ENCODE measurements at places on chromosomes 2 and 18.

DNA sequence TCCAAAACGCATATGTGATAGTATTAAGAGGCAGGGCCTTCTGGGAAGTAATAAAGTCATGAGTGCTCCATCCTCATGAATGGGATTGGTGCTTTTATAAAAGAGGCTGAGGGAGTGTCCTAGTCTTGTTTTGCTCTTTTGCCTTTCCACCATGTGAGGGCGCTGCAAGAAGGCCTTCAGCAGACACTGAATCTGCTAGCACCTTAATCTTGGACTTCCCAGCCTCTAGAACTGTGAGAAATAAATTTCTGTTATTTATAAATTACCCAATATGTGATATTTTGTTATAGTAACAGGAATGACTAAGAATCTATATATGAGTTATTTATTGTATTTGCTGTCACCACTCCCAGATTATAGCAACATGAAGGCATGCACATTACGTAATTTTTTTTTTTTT, 63.5 kb downstream of the PLA2R1 start:
- peak; percentile 25 for DNase-seq

- DNase-seq, result no peak
Measured at GRCh38 chr2:41806286-41806685, 241.5 kb upstream of the PKDCC start.

GRCh38 chr2:10765914-10766313, 44.5 kb downstream of the ATP6V1C2 start:
- no peak for DNase-seq

DNA sequence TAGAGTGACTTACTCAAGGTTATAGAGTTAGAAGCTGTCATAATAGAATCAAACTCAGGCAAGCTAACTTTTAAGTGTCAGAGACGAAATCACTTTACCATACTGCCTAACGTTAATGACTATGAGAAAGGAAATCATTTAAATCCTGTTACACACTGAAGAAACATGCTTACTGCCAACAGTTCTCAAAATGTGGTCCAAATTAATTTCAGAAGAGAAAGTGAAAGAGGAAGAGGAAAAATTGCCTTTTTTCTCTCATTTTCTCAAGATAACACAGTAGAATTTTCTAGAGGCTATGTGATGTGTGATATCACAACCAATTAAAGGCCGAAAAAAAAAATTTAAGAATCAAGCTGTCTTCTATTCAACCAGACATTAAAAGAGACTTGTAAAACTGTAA, 1362.7 kb upstream of the CHAC2 start:
- DNase-seq, result no peak

DNA sequence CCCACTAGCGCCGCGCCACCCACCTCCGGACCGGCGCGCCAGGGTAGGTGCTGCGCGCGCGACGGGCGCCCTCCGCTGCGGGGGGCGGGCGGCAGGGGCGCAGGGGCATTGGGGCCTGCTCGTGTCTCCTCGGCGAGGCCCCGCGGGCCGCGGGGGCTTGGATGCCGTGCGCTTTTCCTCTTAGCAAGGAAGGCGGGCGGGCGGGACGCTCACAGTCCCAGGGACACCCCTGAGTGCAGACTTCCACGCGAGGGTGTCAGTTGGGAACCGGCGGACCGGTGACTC, 748 bp downstream of the TWIST2 start:
- no peak for DNase-seq

DNA sequence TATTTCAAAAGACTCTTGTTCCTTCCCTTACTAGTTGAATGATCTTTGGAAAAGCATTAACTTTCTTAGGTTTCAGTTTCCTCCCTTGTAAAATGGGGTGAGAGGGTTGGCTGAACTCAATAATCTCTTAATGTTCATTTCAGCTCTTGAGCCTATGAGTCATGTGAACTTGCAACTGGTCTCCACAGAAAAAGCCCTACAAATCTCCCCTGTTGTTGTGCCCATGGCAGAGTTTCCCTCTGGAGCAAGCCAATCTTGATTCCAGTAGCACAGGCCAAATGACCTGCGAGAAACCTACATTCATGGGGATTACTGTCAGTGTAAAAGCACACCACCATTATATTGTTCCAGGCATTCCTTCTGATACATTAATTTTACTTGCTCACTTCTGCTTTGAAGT, 388.9 kb downstream of the ALK start:
- DNase-seq, result no peak

- no peak for DNase-seq
Measured at GRCh38 chr2:113228991-113229716, 49.6 kb downstream of the PAX8 start.

DNA sequence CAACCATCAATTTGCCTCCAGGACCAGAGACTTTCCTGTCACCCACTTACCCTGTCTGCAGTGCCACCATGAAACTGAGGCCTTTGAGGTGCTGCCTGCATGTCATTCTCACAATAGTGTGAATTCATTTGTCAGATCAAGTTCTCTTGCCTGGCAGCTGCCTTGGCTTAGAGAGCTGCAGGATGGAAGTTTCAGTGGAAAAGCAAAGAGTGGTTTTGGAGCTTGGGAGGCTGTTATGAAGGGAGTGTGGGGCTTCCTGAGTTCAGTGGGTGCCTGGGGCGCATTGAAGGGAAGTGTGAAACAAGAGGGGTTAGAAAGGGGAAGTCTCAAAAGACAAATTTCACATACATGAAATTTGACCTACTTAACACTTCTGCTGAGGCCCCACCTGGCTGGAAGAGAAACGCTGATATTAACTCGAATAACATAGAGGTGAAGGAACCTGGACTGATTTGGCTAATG, 7.9 kb upstream of the LBH start:
- no peak for DNase-seq

DNA sequence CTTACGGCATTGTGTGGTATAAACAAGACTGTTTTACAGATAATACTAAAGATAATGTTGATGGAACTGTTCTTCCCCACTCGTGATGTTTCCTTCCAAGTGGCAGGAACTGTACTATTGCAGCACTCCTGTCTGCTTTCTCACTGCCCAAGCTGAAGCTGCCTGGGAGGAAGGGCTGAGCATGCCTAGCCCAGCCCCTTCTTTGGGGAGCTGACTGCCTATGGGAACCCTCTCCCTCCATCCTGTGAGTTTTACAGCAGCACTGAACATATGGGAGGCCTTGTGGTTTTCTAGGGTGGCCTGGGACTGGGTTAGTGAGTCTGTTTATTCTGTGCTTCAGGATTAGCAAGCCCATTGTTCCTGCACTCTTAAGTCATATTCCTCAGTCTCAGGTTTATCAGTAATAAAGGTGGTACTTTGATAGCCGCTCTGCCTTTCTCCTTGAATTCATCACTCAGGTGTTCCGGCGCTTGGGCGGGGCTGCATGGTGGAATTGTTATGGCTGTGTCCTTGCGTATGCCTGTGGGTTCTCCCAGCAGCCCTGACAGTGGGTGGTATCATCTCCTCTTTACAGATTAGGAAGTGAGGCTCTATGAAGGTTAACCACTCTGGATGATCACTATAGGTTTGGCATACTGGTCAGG, 379.7 kb downstream of the PTPRM start:
- peak; percentile 82 for DNase-seq

- DNase-seq, result peak; percentile 8
Measured at GRCh38 chr18:79644666-79645057, 34.9 kb upstream of the CTDP1 start.

DNA sequence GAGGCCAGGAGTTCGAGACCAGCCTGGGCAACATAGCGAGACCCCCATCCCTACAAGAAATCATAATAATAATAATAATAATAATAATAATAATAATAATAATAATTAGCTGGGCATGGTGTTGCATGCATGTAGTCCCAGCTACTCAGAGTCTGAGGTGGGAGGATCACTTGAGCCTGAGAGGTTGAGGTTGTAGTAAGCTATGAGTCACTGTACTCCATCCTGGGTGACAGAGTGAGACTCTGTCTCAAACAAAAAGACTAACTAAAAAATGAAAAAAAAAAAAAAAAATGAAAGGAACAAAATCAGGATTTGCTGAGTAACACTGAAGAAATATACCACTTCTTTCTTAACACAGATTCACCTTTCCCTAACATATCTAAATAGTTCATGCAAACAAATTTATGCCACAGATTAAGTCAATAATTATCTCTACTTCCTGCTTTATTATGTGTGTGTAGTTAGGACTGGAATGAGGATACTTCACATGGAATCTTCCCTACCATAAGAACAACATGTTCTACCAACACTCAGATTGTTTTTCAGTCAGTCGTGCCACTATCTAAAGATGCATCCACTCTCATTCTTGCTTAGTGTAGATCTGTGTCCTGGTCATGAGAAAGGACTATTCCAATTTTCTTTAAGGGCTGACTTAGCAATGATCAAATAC, 928.7 kb downstream of the SLC4A3 start:
- peak; percentile 54 for DNase-seq

DNA sequence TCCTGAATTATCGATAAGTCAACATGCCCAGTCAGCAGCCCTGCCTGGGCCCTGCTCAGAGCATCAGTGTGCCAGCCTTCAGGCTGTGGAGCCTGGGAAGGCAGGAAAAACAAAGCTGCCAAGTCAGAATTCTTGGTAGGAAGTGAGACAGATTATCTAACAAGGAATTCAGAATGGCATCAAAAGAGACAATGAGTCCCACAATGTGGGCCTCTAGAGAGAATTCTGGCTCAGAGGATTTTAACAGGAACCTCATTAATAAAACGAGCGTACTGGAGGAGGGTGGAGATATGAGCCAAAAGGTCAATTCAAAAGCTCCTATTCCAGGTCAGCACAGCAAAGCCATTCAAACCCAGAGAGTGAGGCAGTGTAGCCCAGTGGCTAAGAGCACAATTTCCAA, 327.6 kb upstream of the MMADHC start:
- DNase-seq, result no peak

- no peak for DNase-seq
Measured at GRCh38 chr2:72581560-72582181, 244.2 kb downstream of the EXOC6B start.

GRCh38 chr2:222445227-222445626, 20.9 kb downstream of the SGPP2 start:
- DNase-seq, result peak; percentile 20

DNA sequence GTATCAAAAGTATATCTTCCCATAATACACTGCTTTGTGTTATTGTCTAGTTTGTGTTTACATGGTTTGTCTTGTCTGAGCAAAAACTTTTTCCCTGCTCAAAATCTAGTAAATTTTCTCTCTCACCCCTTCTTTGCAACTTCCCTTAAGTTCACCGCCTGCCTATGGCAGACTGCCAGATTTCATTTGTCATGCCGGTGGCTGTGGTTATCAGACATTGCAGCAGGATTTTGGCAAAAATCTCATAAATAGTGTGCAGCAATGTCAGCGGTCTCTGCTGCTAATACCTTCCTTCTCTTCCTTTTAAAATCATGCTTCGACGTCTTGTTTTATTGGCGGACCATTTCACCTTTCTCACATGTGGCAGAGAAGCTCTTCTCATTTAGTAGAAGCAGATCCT, 45.6 kb upstream of the TMEM178A start:
- DNase-seq, result peak; percentile 89

GRCh38 chr2:41981417-41981816, 66.4 kb upstream of the PKDCC start:
- DNase-seq, result no peak

DNA sequence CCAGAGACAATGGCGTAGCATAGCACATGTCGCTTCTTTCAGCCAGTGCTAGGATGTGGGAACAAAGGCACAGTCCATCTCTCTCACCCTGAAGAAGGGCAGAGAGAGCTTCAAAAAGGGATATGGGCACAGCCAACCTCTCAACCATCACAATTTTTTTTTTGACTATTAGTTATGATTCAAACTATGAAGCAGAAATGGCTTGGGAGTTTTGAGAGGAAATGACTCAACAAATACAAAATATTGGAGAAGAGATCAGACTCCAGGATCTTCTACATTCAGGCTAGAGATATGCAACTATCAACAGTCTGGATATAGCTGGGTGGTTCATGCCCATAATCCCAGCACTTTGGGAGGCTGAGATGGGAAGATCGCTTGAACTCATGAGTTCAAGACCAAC, 109.1 kb downstream of the MCFD2 start:
- peak; percentile 75 for DNase-seq

DNA sequence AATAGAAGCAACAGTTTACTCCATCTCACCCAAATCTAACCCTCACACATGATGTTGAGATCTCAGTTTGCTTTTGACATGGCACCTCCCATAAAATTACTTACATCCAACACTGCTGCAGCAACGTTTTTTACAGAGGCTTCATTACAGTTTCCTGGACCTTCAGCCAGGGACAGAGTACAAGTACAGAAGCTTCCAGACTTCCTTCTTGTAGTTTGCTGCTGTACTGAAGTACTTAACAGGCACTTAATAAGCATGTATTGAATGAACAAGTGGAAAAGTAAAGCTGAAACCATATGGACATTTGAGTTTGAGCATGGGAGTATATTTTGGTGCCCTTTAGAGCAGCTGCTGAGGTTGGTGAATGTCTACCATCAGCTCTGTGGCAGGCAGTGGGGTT, 514.2 kb downstream of the PTPRM start:
- no peak for DNase-seq

DNA sequence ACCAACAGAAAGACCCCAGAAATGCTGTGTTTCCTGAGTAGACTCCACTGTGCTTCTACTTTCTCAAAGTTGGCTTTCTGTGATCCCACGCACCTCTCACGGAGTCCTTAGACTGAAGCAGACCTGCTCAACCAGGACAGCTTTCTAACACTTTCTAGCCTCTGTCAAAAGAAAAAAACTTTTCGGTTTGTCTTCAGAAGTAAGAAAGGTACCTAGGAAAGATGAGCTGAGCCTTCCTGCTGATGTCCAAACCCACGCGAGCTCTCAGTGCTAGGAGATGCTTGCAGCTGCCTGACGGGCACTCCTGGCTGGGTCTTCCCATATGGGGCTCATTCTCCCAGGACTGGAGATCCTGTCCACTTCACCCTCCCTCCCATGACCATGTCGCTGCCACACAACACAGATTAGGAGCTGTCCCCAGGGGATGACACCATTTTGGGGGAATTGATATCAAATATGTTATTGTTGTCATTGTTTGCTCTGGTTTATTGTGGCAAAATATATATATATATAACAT, 49.2 kb upstream of the DAPL1 start:
- DNase-seq, result no peak

DNA sequence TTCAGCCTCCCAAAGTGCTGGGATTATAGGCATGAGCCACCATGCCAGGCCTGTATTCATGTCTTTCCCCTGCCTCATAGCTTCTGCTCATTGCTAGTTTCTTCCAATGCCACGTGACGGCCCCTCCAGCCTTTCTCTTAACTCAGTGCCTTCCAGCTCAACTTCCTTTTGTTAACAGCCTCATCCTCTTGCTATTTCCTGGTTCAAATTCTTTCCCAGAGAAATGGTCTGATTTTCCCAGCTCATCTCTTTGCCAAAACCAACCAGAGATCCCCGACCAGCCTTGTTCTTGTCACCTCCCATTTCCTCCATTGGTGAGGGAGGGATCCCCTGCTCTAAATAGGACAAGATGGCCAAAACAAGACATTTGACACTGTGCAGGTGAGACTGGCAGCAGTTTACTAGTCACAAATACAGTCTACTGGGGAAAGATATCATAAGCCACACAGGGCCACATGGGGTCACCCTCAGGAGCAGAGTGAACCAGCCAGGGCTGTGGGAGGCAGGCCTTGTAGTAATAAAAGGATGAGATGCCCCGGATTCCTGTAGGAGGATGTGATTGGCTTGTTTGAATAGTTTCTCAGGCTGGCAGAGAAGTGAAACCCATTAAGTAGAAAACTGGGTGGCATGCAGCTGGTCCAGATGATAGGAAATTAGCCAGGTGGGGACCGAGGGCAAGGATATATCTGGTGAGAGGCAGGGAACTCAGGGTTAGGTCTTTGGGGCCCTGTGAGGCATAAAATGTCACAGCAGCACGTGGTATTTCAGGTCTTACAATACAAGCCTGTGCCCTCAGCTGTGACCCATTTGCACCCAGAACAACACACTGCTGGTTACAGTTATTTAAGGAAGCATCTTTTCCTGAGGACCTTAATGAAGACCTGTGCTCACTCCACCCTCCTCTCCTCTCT, 6.4 kb downstream of the CD207 start:
- DNase-seq, result peak; percentile 86

GRCh38 chr2:179049203-179049545, 763 bp downstream of the CCDC141 start:
- DNase-seq, result no peak

All from EL (cell line).